ENCODE measurements at places on chromosomes 1 and 21.
A peak's percentile ranks its signal among the peaks of the same experiment; 100 is the strongest.

DNA sequence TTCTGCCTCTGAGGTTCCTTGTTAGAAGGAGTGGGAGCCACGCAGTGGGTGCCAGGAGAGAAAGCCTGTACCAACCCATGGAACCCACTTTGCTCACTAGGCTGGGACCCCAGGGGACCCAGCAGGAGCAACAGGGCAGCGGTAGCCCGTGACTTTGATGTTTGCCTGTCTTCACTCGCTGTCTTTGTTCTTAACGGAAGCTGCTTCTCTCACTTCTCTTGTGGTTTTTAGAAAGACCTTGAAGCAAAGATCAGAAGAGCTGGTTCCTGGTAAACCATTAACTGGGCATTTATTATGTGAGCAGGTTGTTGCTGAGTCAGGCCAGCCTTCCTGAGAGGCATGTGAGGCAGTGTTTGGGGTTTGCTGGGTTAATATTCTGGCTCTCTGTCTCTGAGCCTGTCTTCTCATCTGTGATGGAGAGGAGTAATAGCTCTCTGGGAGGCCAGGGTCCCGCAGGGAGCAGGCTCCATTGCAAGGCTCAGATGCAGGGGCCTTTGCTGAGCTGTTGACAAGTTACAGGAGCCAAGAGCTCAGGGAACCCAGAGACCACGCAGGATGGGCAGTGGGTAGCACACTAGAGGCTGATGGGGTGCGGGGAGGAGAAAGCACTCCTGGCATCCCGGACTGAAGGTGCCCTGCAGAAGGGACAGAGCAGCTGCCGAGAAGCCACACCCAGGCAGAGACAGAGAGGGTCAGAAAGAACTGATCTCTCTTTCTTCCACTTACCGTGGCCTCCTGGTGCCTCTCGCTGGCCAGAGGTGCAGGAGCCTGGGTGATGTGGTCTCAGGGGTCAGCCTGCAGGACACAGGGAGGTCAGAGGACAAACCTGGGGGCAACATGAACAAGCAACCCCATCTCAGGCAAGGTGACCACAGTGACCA is 367.5 kb upstream of the C1orf174 start:
- DNase-seq, result no peak

GRCh38 chr1:198175423-198176170 is 18.8 kb downstream of the NEK7 start:
- no peak for DNase-seq

- no peak for DNase-seq
Measured at GRCh38 chr1:183498342-183498991, 26.2 kb downstream of the SMG7 start.

DNA sequence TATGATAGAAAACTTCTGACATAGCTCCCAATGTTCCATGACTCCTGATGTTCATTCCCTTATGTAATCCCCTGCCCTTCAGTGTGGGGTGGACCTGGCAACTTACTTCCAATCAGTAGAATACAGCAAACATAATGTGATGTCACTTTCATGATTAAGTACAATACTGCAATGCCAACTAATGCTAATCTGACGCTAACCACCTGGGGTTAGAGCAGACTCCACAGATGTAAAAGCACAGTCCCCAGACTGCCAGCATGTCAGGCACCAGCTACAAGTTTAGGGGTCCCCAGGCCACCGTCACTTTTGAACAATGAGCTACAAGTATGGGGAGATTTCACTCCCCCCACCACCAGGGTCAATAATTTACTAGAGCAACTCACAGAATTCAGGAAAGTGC is 32.3 kb upstream of the FBXO28 start:
- no peak for DNase-seq

DNA sequence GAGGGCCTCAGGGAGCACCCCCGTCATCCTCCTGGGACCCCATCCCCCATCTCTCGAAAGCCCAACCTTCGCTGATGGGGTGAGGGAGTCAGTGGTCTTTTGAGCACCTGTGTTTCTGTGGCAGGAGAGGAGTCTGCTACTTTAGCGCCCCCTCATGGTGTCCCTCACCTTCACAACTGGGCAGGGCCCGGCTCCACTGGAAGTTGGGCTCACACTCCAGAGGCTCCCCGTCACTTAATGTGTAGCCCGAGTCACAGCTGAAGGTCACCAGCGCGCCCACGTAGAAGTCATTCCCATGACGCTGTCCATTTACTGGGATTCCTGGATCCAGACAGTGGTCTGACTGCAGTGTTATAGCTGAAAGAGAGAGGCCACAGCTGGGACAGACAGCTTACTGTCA is 139.5 kb upstream of the HMGB4 start:
- no peak for DNase-seq

DNA sequence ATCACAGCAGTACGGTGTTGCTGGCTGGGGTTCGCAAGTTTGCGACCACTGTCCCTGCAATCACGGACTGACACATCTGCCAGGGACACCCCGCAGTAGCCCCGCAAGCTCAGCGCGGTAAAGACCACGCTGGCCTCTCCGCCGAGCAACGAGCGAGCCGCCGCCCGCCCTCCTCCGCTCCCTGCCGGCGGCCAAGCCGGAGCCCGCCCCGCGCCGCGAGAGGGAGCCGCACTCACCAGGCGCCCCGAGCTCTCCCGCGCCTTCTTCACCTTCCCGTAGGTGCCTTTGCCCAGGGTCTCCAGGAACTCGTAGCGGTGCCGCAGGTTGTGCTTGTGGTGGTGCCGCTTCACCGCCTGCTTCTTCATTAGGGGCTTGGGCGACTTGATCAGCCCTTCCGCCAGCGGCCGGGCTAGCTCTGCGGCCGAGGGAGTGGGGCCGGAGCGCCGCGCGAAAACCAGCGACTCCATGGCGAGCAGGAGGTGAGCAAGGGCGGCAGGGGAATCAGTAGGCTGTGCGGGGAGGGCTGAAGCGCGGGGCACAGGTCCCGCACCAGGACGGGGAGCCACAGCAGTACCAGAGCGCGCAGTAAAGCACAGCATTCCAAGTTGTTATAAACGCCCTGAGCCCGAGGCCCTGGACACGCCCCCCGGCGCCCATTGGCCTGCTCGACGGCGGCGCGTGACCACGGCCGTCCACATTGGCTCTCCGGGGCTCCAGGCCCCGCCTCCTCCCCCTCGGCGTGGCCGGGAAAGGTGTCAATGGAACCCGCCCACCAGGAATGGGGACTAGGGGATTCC is at the start of gene NUAK2:
Gene NUAK2 (minus strand): TSS at position 584 of the 797 bp plus-strand sequence. CDS start 117 bp downstream, at position 467.
- DNase-seq, result peak; percentile 78

DNA sequence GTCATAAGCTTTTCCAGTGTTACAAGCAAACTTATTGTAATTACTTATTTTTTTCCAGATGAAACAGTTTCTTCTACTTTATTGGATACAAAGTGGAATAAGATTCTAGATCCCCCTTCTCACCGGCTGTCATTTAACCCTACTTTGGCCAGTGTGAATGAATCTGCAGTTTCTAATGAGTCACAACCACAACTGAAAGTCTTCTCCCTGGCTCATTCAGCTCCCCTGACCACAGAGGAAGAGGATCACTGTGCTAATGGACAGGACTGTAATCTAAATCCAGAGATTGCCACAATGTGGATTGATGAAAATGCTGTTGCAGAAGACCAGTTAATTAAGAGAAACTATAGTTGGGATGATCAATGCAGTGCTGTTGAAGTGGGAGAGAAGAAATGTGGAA is 95.5 kb downstream of the ZFYVE9 start:
- no peak for DNase-seq
